NB4 (cell line): ENCODE measurements at places on chromosomes 13 and 19.
A peak's percentile ranks its signal among the peaks of the same experiment; 100 is the strongest.

DNA sequence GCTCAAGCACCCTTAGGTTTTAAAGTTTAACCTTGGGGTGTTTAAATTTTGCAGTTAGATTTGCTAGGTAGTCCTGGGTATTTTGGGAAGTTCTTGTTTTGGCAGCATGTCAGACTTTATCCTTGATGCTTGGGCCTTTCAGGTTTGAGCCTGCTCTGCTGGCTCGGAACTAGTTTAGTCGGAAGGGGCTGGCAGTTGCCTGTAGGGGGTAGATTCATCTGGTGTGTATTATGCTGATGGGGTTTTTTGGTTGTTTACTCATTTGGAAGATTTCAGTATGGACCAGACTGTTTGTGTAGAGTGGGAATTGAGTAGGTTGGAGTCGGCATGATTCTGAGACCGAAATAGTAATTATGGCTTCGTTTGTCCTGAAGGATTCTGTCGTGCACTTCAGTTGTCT lies 15.1 kb downstream of the ILF3 start:
- no peak for DNase-seq

DNA sequence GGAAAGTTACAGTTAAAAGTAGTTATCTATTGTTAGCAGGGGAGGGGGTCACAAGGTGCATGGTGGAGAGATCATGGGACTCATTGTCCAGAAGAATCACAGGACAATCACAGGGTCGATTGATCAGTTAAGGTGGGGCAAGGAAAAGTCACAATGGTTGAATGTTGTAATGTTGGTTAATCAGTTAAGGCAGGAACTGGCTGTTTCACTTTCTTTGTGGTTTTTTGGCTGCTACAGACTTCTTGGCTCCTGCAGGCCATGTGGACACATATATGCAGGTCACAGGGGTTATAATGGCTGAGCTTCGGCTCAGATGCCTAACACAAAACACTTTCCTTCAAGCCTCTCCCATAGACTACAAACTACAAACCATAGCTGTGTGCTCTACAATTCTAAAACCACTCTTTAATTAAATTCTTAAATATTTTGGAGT lies 6.9 kb upstream of the ZNF431 start:
- peak; percentile 25 for DNase-seq

GRCh38 chr19:27846944-27847343 lies 1366.0 kb downstream of the UQCRFS1 start:
- DNase-seq = no peak

DNA sequence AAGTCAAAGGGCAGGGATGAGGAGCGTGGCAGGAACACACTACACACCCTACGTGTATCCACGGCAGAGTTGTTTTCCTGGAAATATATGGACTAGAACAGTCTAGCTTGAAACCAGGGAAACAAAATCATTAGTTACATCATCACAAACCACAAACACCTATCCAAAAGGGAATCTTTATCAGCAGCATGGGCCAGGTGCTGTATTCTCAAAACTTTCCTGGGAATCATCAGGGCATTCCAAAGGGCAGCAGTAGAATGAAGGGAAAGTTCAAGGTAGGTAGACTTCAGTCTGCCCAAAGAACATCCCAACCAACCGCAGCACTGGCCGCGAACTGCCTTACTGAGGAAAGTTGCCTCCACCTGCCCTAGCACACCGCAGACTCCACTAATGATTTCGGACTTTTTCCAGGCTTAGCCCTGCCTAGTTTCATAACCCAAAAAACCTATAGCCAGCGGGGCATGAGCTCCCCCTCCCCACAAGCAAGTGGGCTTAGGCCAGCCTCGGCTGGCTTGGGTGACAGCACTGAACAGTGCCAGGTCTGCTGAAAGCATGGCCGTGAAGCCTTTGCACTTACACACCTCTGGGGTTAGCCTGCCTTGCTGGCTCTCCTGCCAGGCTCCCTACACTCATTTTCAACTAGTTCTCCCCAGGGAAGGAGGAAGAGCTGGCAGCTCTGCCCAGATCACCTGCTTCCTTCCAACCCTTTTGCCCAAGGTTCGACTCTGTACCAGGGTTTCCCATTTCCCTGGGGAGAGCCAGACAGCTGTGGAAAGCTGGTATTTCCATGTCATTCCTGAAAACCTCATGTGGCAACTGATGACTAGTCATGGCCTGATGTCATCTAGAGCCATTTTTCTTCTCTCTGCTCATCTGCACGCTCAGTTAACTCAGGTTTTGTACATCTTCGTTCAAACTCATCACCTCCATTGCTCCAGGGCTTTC lies 77.3 kb upstream of the UBAC2 start:
- no peak for DNase-seq

- DNase-seq = no peak
Measured at GRCh38 chr13:67138970-67139369, 91.2 kb downstream of the PCDH9 start.

- DNase-seq = no peak
Measured at GRCh38 chr19:32611161-32611560, 30.2 kb downstream of the PDCD5 start.

DNA sequence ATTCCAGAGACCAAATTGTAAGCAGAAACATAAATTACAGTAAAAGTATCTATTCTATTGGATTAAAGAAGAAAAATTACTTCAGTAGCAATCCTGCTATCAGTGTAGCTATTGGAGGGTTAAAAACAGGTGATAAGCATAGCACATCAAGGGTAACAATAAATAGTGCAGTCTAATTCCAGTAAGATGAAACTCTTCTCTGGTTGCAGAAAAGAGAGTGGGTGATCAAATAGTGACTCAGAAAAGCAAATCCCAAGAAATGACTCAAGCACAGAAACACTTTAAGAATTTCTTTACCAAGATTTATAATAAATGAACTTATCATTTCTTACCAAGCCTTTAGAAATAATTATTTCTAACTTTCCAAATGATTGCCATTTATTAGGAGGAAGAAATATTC lies 135.7 kb downstream of the LMO7 start:
- no peak for DNase-seq

GRCh38 chr19:5321851-5322681 lies 18.5 kb downstream of the PTPRS start:
- peak; percentile 77 for DNase-seq
